ENCODE measurements at places on chromosomes 1 and 21.

- H3K4me3 ChIP-seq, result no peak overlapping the region
- no peaks in the 10 kb centered on the region for H3K27me3 ChIP-seq
- H3K27ac ChIP-seq, result no peak overlapping the region
- no peak for DNase-seq
- no peaks in the 10 kb centered on the region for H3K4me1 ChIP-seq
Observed at GRCh38 chr1:92502247-92502646, 15.5 kb upstream of the GFI1 start.

DNA sequence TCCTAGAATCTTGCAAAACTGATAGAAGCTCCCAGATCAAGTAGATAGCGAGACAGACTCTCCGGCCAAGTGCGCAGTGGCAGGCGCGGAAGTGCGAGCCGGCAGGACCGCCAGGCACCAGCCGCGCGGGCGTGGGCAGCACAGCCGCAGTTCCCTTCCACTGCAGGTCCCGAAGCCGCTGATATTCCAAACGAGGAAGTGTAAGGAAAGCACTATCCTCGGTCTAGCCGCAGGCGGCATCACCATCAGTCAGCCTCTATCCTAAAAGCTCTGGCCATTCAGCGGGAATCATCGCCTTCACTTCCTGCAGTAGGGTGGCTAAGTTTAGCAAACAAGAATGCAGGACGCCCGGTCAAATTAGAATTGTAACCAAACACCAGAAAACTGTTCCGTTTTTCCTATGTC is 710 bp downstream of the GLRX2 start:
- no peaks in the 10 kb centered on the region for H3K4me1 ChIP-seq
- H3K36me3 ChIP-seq, result no peaks in the 10 kb centered on the region
- peak overlapping the region; percentile 58 for H3K4me3 ChIP-seq
- H3K27me3 ChIP-seq, result peaks cover 2% of the 10 kb centered on the region

DNA sequence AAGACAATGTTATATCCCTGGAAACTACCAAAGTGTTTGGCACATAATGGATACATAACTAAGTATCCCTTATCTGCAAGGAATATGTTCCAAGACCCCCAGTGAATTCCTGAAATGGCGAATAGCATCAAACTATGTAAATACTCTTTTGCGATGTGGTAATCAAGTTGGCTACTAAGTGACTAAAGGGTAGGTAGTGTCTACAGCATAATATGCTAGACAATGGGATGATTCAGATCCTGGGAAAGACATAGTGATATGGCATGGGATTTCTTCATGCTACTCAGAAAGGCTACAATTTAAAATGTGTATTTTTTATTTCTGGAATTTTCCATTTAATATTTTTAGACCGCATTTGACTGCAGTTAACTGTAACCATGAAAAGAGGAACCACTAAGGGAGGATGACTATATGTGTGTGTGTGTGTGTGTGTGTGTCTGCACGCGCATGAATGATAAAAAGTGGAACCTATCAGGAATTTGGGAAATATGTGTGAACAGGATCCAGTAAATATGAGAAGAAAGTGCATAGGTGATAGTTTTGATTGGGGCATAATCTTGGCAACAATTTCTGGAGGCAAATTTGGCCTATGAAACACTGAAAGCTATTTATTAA is 1899.9 kb downstream of the NCAM2 start:
- H3K27me3 ChIP-seq, result no peaks in the 10 kb centered on the region
- no peaks in the 10 kb centered on the region for H3K36me3 ChIP-seq
- DNase-seq, result no peak
- H3K4me1 ChIP-seq, result no peaks in the 10 kb centered on the region
- no peak overlapping the region for H3K4me3 ChIP-seq

GRCh38 chr1:183757061-183757460 is 47.9 kb upstream of the RGL1 start:
- no peaks in the 10 kb centered on the region for H3K27me3 ChIP-seq
- DNase-seq, result no peak
- no peak overlapping the region for H3K27ac ChIP-seq
- no peaks in the 10 kb centered on the region for H3K36me3 ChIP-seq
- H3K4me1 ChIP-seq, result no peaks in the 10 kb centered on the region
- H3K4me3 ChIP-seq, result no peak overlapping the region

- H3K4me1 ChIP-seq, result peaks cover 4% of the 10 kb centered on the region
- no peaks in the 10 kb centered on the region for H3K27me3 ChIP-seq
- H3K36me3 ChIP-seq, result no peaks in the 10 kb centered on the region
- no peak for DNase-seq
- no peak overlapping the region for H3K4me3 ChIP-seq
Observed at GRCh38 chr1:228939881-228940392, 204.7 kb downstream of the RHOU start.

DNA sequence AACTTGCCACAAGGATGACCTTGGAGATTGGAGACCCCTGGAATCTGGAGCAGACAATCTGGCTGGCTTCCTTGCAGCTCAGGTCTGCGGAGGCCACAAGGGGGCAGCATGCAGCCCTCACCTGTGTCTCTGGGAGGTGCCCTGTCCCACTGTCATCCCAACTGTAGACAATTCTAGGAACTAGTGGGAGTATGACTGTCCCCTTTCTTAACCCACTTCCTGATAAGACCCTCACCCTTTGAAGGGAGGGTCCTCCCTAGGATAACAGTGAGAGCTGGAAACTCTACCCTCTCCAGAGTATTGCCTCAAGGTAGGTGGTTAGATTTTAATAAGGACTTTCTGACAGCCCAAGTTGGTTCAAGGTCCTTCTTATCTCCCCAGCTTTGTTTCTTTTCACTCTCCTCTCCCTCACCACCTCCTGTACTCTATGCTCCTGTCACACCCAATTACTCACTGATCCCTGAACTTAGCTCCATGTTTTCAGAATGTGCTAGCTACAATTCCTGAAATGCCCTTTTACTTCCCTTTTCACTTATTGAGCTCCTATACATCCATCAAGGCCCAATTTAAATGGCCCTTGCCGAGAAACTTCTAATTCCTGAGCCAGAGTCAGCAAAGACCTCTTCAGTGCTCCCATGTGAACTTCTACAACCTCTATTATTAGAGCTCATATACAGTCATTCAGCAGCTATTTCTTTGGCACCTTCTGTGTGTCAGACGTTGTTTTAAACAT is 9.2 kb upstream of the KCNQ4 start:
- DNase-seq, result peak; percentile 66
- no peaks in the 10 kb centered on the region for H3K27me3 ChIP-seq
- H3K4me1 ChIP-seq, result no peaks in the 10 kb centered on the region
- H3K36me3 ChIP-seq, result no peaks in the 10 kb centered on the region
- H3K27ac ChIP-seq, result no peak overlapping the region
- no peak overlapping the region for H3K4me3 ChIP-seq

DNA sequence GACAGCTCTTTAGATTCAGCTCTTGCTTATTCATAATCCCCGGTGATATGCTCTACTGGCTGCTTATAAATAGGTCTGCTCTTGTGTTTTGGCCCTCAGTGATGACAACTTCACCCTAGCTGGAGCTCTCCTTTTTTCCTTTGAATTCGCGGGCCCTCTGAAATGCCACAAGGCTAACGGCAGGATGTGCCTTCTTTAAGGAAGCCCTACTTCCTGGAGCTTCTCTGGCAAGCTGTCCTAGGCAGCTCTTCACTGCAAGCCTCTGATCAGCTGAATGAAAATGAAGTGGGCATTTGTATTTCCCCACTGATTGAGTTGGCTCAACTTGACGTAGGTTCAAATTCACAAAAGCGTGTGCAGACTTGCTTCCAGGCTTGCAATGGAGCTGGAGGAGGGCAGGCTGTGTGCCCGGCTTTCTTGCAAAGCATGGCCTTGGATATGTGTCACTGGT is 22.2 kb downstream of the SGIP1 start:
- no peaks in the 10 kb centered on the region for H3K27me3 ChIP-seq
- no peak overlapping the region for H3K4me3 ChIP-seq
- DNase-seq, result no peak
- H3K4me1 ChIP-seq, result no peaks in the 10 kb centered on the region
- H3K36me3 ChIP-seq, result no peaks in the 10 kb centered on the region

DNA sequence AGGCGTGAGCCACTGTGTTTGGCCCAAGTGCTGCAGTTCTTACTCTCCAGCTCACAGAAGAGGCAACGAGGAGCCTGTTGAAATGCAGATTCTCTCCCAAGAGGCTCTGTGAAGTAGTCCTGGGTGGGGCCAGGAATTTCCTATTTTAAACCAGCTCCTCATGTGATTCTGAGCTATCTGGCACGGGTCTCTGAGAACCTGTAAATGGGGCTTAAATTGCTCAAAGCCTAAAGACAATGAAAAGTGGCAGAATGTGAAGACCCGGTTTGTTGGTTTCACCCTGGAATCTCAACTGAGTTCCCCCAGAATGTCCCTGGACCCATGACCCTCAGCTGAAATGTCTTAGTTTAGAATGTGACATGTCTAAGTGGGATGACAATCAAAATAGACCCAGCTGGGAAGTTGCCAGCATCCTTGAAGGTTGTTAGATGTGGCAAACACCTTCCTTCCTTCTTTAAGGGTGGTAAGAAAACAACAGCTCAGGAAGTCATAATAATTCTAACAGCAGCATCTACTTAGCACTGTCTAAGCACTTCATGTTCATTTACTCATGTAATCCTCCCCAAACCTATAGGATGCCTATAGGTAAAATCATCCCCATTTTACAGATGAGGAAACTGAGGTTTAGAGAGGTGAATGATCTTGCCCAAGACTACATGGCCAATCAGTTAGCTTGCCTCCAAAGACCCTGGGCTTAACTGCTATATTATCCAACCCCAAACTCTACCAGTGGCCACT is 20.9 kb upstream of the ATP5PO start:
- H3K4me3 ChIP-seq, result no peak overlapping the region
- DNase-seq, result no peak
- no peaks in the 10 kb centered on the region for H3K4me1 ChIP-seq
- no peaks in the 10 kb centered on the region for H3K27me3 ChIP-seq
- H3K36me3 ChIP-seq, result no peaks in the 10 kb centered on the region

- no peaks in the 10 kb centered on the region for H3K36me3 ChIP-seq
- no peak for DNase-seq
- no peak overlapping the region for H3K27ac ChIP-seq
- no peaks in the 10 kb centered on the region for H3K27me3 ChIP-seq
- H3K4me3 ChIP-seq, result peak overlapping the region; percentile 45
Observed at GRCh38 chr1:151165281-151165737, 393 bp downstream of the LYSMD1 start.

Measured in iPS DF 6.9 (cell line).